Fibroblast of skin of abdomen (primary cell): ENCODE measurements at places on chromosomes 4 and X.

DNA sequence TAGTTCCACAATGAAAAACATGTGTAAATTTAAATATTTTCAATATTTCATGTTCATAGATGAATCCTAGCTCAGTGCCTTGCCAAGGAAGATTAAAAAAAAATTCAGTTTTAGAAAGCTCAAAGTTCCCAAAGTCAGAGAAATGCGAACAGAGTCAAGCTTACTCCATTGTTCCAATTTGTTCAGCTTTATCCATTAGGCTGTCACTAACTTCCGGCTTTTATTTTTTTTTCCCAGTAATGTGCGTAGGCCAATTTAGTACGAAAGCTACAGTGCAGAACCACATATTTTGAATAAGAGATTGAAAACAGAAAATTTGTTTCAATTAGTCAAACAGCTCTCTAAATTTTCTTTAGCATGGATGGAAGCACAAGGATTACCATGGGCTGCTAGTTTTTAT lies 23.1 kb upstream of the KLHL2 start:
- DNase-seq, result no peak

GRCh38 chrX:44550563-44550962 lies 7.9 kb upstream of the FUNDC1 start:
- no peak for DNase-seq

DNA sequence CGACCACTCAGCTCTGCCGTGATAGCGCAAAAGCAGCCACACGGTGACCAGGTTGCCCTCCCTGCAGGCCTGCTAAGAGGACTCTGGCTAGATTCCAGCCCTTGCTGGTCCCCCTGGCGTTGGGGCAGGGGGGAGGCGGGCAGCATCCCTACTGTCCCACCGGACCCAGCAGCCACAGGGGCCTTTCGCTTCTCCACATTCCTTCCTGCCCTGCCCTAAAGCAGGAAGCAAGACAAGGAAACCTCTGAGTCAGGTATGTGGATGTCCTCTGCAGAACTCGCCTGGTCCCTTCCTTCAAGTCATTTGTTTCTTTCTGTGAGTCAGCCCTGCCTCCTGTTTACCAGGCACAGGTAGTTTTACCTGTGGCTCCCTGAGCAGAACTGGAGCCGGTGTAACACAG lies 60.2 kb upstream of the CLDN34 start:
- DNase-seq, result no peak

DNA sequence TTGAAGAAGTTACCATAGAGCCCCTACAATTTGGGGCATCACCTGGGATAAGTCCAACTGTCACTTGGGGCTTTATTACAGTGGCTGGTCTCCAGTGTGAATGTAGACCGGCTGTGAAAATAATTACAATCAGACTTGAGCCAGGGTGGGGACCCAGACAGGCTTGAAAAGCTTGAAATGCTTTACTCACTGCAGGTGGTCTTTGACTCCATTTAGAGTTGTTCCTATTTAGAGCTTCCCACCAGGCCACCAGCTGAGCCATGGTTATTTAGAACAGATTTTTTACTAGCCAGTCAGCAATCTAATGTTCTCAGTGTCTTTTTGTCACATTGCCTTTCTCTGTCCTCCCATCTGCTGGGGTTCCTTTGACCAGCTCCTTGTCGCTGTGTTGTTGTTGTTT lies 5.7 kb downstream of the ARHGAP10 start:
- DNase-seq, result no peak

DNA sequence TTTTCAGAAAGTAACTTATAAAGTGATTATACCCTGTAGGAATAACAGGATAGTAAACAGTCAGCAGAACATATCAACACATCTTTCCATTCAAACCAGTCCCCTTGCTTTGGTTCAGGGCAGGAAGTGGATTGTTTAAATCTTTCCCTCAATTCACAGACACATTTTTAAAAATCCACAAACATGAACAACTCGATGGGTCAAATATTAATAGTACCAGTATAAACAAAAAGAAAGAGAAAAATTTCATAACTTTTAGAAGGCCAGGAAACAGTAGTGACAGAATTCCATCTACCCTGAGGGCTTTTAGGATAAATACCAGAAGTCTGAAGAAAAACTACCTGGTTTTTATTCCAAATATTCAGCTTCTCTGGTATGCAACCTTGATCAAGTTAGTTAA lies 1072.8 kb upstream of the PABPC4L start:
- no peak for DNase-seq

DNA sequence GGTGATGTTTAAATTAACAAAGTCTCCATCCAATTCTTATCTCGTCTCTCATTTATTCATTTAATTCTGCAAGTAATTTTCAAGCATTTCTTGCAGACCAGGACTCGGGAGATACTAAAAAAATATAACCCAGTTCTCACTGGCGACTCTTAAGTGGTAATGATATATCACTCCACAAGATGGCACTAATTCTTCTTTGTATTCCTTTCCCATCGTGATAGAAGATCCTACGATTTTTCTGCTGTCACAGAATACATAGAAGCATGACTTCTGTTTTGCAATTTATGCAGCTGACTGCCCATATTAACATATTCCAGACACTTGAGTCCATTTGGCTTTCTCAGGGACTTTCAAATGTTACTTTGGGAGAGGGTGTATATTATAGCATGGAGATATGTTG lies 64.0 kb upstream of the FGF13 start:
- peak; percentile 2 for DNase-seq

DNA sequence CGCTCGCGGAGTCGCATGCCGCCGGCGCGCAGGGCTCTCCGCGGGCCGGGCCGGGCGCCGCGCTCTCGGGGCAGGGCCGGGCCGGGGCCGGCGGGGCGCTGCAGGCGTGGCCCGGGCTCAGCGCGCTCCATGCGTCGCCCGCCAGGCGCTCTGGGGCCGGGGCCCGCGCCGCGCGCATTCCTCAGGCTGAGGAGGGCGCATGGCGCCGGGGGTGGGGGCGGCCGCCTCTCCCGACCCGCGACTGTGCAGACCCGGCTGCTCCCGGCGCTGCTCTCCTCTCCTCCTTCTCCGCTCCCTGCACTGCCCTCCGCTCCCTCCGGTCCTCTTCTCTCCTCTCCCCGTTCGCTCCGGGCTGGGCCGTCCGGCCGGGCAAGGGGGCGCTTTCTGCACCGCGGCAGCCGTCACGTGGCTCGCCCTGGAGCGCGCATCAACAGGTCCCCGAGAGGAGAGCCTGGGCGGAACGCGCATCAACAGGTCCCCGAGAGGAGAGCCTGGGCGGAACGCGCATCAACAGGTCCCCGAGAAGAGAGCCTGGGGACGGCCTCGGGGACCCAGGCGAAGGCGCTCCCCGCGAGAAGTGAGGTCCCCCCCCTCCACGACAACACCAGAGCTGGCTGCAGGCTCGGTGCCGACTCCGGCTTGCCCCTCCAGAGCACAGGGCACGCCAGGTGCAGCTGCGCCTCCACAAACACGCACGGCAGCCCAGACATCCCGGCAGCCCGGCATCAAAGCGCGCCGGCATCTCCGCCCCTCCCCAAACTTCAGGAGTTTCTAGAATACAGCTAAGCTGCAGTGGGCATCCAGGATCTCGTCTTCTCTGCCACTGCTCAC lies 12.9 kb downstream of the PPP2R3B start:
- DNase-seq, result peak; percentile 43

DNA sequence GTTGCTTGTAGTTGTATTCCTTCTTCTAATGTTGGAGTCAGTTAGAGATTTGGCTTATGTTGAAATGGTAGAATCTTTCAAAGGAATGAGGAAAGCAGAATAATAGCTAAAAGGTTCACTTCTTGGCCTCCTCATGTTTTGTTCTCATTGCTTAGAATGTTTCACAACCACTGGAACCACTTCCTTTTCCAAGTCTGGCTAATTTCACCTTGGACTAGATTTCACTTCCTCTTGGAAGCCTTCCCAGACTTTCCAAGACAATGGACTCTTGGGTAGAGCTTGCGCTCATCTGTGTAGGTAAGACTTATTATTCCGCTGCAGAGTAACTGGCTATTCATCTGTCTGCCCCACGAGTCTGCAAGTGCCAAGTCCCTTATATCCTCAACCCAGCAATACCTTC lies 8.3 kb downstream of the SPATA18 start:
- DNase-seq, result peak; percentile 44

DNA sequence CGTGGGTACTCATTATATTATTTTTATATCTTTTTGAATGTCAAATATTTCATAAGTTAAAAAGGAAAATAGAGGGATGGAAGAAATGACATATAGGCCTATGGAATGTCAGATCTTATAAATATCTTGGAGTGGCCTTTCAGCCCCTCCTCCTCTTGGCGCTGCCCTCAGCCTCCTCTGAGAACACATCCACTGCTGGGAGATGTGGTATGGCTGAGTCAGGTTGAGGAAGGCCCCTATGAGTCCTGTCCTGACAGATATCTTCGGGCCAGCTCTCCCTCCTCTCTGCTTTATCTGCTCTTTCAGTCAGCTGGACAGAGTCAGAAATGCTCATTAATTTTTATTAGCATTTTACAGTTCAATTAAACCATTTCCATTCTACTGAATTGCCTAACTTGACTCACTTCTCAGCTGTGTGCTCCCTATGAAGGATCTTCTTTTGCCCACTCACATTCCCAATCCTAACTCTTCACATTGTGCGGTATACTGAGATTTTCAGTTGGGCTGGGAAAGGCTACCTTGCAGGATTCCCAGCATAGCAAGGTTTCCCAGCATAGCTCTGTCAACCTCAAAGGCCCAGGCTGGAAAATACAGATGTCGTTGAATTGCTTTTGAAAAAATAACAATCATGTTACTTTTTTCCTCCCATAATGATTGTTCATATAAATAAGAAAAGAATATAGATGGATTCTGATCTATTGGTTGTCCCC lies 128.0 kb downstream of the ARHGEF9 start:
- peak; percentile 83 for DNase-seq

DNA sequence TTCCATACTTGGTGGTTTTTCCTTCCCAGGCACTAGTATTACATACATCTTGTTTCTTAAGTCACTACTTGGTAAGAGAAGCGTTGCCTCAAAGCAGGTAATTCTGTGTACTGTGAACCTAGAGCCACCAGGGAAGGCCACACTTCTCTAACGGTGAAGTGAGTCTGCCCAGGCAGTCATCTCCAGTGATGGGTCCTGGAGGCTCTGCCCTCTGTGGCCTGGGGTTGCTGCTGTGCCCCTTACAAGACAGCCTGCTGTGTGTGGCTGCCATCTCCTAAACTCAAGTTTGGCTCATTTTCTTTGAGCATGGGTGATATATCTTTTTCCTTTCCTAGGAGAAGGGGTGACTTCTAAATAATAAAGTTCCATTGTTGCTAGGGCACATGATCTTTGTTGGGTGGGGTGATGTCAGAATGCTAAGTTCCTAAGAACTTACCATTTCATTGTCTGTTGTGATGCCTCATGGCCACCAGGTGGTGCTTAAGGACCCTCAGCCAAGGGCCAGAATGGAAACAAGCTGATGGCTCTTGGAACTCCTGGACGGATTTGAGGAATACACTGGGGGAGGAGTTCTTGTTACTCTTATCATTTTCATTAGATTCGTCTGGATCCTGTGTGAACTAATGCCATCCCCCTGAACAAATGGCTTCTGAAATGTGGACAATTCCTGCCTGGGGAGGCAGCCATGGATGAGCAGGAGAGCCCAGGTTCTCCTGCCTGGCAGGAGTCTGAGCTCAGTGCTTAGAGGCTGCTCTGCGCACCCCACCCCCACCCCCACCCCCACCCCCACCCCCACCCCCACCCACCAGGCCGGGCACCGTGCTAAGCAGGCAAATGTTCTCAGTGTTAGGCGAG lies 41.1 kb upstream of the WDR1 start:
- DNase-seq, result peak; percentile 63

- DNase-seq, result no peak
These were observed 80.7 kb upstream of the IGFBP7 start for GRCh38 chr4:57190601-57191481.

- DNase-seq, result peak; percentile 89
These were observed 168.7 kb downstream of the SCFD2 start for GRCh38 chr4:53196882-53197771.
